ENCODE measurements at places on chromosomes 3 and 15.

GRCh38 chr3:129577366-129577765, 29.1 kb downstream of the PLXND1 start:
- DNase-seq: peak; percentile 58

DNA sequence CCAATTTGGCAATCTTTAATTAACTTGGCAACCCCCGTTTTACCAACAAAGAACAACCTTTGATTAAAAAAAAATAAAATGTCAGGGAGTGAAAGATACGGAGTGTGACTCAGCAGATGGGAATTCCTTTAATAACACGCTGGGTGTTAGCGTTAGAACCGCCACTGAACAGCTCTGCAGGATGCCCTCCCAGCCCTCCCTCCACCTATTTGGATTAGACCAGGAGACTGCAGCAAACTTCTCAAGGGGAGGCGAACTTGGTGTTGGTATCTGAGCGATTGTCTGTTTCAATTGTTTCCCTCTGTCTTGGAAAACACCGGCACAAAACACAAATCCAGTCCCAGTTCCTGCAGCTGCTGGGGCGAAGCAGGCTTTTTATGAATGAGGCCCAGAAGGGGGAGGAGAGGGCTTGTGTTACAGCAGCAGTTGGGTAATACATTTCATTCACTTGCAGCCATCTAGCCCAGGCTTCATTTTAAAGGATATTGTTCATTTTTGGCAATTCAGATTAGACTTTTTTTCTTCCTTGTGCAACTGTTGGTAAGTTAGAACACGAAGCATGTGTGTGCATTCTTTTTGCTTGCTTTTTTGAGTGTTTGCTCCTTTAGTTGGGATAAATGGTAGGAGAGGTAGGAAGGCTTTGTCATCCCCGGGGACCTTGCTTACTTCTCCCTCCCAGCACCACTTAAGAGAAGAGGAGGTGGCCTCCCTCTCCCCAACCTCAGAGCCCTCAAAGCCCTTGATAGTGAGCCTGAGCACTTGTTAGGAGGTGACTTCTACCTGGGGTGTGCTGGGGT, 152.3 kb downstream of the IGF1R start:
- no peak for DNase-seq

GRCh38 chr3:37979541-37980461, 10.8 kb upstream of the VILL start:
- DNase-seq: no peak

DNA sequence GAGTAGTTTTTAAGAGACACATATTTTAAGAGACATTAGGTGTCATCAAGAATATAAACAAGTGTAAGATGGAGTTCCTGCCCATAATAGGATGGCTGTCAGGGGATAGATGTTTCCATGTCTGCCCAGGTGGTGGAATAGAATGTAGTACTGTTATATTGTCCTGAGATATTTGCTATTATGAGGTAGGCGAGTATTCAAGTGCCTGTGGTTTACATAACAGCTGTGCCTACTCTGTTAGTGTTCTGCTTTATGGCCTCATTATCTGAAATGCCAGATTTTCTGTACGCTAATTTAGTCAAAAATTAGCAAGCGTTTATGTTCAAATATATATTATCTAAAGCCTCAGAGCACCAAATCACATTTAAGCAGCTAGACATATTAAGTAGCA, 360.2 kb upstream of the ROPN1 start:
- no peak for DNase-seq
